ENCODE measurements at places on chromosomes 2 and 18. TPM values are rescaled to one million over a fixed set of nuclear protein-coding genes. Genes with fewer than 3 reads are reported as not detected.

GRCh38 chr2:7031547-7032245, 114.5 kb downstream of the RNF144A start:
- DNase-seq = peak; percentile 46

- DNase-seq = no peak
Measured at GRCh38 chr18:73043211-73043610, 175.4 kb upstream of the NETO1 start.

GRCh38 chr2:54103454-54104314, 11.7 kb upstream of the ACYP2 start:
- peak; percentile 92 for DNase-seq

Gene FBXO36
- total RNA-seq = 0.87 TPM

GRCh38 chr2:239661334-239662312, 260.8 kb upstream of the HDAC4 start:
- DNase-seq = no peak

DNA sequence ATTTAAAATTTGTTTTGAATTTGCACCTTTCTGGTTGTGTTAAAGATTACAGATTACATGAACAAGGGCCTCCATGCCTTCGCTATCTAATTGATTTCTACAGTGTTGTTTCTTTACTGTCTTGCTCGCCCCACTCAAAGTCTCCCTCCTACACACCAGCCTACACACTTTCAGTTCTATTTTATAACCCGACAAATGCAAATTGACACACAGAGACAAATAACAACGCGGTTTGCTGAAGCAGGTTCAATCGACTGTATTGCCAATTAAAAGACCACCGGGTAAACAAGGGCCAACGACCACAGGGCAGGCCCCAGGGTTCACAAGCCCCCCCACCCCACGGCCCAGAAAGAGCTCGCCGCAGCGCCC, 869 bp downstream of the STARD7 start:
- peak; percentile 30 for DNase-seq

Gene C2orf66
- total RNA-seq = not detected

GRCh38 chr2:215407590-215408264, 28.1 kb downstream of the FN1 start:
- no peak for DNase-seq

- peak; percentile 10 for DNase-seq
Measured at GRCh38 chr2:19861813-19862212, 40.0 kb downstream of the TTC32 start.

GRCh38 chr2:227888289-227888688, 16.9 kb downstream of the DAW1 start:
- DNase-seq = no peak

- no peak for DNase-seq
Measured at GRCh38 chr2:218642121-218642656, 17.2 kb downstream of the ZNF142 start.

DNA sequence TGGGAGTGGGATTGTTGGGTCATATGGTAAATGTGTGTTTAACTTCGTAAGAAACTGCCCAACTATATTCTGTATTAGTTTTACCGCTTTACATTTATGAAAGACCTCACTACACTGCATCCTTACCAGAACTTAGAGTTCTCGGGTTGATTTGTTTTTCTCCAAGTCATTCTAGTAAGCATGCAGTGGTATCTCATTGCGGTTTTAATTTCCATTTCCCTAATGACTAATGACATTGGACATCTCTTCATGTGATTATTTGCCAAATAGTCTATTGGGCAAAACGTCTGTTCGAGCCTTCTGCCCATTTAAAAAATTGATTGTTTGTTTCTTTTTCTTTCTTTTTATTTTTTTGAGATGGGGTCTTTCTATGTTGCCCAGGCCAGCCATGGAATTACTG, 6.8 kb downstream of the FBLN7 start:
- DNase-seq = no peak

DNA sequence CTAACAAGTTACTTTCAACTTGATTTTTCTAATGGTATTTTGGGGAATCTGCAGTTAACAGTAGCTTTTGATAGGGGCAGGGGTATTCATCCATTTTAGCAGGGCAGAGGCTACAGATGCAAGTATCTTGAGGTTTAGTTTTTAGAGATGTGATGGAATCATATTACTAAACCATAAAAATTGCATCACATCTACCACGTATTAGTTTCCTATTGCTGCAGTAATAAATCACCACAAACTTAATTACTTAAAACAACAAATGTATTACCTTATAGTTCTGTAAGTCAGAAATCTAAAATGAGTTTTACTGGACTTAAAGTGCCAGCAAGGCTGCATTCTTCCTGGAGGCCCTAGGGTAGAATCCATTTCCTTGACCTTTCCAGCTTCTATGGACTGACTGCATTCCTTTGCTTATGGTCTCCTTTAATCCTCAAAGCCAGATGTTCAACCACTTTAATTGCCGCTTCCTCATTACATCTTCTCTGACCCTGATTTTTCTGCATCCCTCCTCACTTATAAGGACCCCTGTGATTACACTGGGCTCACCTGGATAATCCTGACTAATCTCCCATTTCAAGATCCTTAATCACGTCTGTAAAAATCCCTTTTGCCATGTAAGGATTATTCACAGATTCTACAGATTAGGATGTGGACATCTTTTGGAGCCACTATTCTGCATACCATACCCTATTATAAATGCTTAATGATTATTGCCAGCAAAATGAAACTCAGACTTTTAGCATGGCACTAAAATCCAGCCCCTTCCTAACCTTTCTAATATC, 21.9 kb upstream of the EXOC6B start:
- no peak for DNase-seq

GRCh38 chr2:88690591-88691338, 708 bp upstream of the RPIA start:
- no peak for DNase-seq

GRCh38 chr2:54770676-54771075, 47.2 kb downstream of the EML6 start:
- DNase-seq = no peak

DNA sequence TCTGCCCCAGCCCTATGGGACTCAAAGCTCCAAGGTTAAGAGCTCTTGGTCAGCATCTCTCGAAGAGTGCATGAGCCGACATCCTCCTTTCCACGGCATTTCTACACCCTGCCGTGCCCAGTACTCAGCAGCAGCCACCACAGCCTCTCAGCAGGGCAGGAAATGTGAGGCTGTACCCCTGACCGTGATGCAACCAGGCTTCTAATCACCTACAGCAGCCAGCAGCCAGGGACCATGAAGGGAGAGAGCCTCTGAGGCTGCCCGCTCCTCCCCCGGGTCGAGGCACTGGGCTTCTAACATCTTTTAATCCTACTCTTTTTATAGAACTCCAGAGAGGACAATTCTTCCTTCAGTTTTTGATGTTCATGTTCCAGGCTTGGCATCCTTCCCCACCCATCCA, 6.5 kb downstream of the CYS1 start:
- no peak for DNase-seq

- no peak for DNase-seq
Measured at GRCh38 chr18:21454725-21455124, 145.8 kb downstream of the ESCO1 start.

DNA sequence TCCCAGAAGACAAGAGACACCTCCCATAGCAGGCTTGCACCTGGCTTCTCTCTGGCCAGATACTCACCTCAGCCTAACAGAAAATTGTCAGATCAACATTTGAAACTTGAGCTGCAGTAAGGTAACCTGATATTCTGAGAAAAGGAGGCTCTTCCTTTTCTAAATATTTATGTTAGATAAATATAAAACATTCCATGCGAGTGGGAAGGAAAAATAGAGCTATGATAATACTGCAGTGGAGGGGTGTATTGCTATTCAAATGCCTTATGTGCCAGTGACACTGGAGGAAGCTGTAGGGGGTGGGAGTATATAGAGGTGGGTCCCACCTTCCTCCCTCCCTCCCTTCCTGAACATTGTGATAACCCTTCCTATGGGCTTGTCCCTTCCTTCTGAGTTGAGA, 515.5 kb upstream of the CHAC2 start:
- no peak for DNase-seq

DNA sequence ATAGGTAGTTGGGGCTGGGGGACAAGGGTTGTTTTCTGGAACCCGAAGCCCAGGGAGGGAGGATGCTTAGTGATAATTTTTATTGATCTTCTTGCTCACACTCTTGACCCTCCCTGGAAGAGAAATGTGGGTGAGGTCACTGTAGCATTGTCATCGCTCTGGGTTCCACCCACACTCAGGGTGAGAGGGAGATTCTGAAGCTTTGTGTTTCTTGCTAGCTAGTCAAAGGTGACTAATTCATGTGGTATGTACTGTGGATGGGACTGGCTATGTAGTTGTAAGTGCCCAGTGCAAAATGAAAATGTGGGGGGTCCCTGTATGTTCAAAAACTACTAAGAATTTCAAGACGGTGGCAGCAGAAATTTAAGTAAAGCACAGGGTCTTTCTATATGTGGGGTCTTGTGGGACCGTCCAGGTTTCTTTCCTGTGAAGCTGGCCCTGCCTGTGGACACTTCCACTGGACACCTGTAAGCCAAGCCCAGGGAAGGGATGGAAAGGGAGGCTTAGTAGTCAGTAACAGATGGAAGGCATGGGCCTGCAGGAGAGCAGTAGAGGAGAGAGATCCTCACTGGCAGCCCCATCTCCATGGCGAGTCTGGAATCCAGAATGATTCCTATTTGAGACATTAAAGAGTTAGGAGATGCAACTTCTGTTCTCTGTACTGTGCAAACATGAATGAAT, 35.0 kb downstream of the TSN start:
- peak; percentile 47 for DNase-seq

Gene ID2
- total RNA-seq = 28.1 TPM
